Right kidney (tissue), 9 donors: ENCODE measurements at places on chromosomes 7 and 10.

GRCh38 chr7:73890555-73891147, 29.7 kb downstream of the TMEM270 start:
- no peak for DNase-seq

DNA sequence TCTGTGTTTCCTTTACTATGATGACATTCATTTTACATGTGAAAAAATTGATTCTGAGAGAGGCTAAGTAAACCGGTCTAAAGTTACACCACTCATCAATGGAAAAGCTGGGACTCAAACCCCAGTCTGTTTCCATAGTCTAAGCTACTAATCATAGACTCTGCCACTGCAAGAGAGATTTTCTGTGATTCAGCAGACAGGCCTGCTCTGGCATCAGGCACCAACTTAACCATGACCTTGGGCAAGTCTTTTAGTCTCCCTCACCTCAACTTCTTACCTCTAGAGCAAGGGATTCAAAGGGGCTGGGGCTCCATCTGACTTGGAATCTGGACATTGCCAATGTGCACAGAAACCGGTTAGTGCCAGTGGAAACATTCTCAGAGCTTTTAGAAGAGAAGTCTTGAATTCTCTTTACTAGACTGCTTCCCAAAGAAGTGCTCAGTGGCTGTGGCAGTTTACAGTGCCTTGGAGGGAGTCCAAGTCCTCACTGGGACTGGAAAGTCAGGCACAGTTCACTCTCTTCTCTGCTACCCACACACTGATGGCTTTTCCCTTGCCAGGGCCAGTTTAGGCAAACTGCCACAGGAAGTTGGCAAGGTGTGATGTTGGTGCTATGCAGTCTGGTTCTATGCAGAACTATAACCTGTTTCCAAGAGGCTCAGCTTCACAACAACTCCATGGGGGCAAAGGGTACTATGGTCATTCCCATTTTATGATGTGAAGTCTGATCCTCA, 4.5 kb upstream of the BLNK start:
- DNase-seq = no peak

GRCh38 chr7:43099750-43100149, 12.7 kb upstream of the HECW1 start:
- no peak for DNase-seq

DNA sequence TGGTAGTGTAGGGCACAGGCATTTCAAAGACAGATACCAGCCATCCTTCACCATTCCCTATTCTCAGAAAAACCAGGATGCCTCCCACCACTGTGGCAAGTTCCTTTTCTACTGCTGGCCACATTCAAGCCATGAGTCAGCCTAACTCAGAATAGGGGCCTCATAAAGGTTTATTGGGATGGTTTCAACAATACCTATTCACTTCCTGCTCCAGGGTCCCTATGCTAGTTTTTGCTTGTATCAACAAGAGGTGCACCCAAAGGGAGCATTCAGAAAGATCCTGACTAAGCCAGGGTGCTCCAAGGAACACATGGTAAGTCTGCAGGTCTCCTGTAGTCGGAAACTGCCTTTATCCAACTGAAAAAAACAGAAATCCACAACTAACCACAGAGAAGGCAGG, 76.9 kb upstream of the EGR2 start:
- DNase-seq = no peak

- DNase-seq = no peak
Measured at GRCh38 chr7:12731214-12731656, 43.8 kb downstream of the ARL4A start.

- no peak for DNase-seq
Measured at GRCh38 chr10:133324198-133324792, 12.4 kb downstream of the CALY start.

GRCh38 chr7:100706672-100707311, 871 bp downstream of the POP7 start:
- no peak for DNase-seq

GRCh38 chr10:47300429-47300931, 483 bp downstream of the GDF10 start:
- DNase-seq = peak; percentile 74

- DNase-seq = no peak
Measured at GRCh38 chr7:21642422-21642821, 99.6 kb downstream of the DNAH11 start.

- no peak for DNase-seq
Measured at GRCh38 chr7:15778191-15778590, 91.7 kb upstream of the MEOX2 start.

GRCh38 chr10:131556061-131556896, 244.8 kb upstream of the TCERG1L start:
- no peak for DNase-seq

DNA sequence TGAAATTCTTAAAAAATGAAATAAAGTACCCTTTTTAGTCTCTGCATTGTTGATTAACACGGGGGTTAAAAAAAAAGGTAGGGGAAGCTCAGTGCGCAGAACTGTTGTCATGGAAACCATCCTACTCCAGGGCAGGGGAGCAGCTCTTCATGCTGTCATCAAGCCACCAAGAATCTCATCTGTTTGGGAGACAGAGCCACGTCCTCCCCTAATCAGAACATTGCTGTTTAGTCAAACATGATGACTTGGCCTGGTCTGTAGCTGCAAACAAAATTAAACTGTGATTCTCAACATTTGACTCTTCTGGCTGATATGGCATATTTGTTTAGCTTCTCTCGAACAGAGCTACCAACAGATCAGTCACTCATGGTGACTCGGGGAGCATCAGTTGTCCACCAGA, 254.4 kb upstream of the KLF14 start:
- no peak for DNase-seq
